ENCODE measurements at places on chromosomes 1 and 21. TPM values are rescaled to one million over a fixed set of nuclear protein-coding genes. Genes with fewer than 3 reads are reported as not detected.
A peak's percentile ranks its signal among the peaks of the same experiment; 100 is the strongest.

Gene MYOM3
- 1.7 TPM for total RNA-seq

DNA sequence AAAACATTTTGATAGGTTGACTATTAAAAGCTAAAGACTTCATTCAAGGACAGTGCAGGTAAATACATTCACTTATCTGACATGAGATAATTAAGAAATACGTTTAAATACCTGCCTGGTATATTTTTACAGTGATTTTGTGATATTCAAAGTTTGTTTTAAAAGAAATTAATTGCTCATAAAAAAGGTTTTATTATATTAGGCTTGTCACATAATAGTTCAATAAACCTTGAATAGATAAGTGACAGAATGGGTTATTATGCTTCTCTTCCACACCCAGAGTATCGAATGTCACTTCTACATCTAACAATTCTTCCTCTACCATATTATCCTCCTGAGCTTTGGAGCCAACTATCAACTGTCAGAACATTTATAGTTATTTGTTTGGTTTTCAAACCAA lies 60.0 kb downstream of the LTN1 start:
- no peak for DNase-seq

GRCh38 chr1:14363036-14363590 lies 235.4 kb upstream of the KAZN start:
- no peak for DNase-seq

DNA sequence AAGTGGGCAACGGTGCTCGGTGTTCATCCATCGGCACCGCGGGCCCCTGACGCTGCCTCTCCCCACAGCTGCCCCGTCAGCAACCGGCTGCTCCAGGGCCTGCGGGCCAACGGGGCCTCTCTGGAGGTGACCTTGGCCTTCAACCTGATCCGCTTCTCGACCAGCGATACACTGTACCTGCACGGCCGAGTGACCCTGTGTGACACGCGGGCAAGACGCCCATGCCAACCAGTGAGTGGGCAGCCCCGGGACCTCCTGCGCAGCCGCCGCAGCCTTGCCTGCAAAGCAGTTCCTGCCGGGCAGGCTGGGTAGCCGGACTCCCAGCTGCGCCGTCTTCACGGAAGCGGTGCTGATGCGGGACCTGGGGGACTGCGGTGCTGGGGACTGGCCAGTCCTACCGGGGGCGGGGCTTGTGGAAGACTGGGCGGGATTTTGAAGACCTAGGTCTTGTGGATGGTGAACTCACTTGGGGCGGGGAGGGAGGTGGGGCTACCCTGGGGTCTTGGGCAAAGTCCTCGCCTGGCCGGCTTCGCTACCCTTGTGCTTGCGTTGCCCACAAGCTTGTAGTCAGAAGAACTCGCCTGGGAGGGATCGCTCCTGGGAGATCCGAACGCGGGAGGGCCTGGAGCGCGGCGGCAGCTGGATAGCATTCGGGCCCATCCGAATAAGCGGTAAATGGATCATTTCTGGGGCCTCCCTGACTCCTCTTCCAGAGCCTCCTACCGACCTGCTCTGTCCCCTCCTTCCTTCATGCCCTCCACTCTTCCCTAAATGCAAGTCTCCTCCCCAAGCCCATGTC lies 8.8 kb upstream of the CEP85 start:
- DNase-seq = peak; percentile 83

- no peak for DNase-seq
Measured at GRCh38 chr1:186738926-186739325, 58.7 kb upstream of the PTGS2 start.

Gene CD101
- 2.8 TPM for total RNA-seq

Gene HNRNPCL2
- total RNA-seq = not detected

All from mucosa of gallbladder (tissue), 1 donor.